ENCODE measurements at places on chromosomes 16 and 17. TPM values are rescaled to one million over a fixed set of nuclear protein-coding genes. Genes with fewer than 3 reads are reported as not detected.
A peak's percentile ranks its signal among the peaks of the same experiment; 100 is the strongest.

- no peak for DNase-seq
Measured at GRCh38 chr16:10494343-10495030, 85.9 kb downstream of the EMP2 start.

Gene KRTAP4-9
- total RNA-seq: not detected

GRCh38 chr17:48995974-48996721 lies 1.0 kb upstream of the IGF2BP1 start:
- peak; percentile 18 for DNase-seq

Gene ESRP2
- under 0.01 TPM for total RNA-seq

- no peak for DNase-seq
Measured at GRCh38 chr16:59719121-59719520, 985.0 kb upstream of the GOT2 start.

Gene FLYWCH2
- total RNA-seq: 62.5 TPM

Gene KRT23
- under 0.01 TPM for total RNA-seq

Gene PPP1R1B
- total RNA-seq: not detected

DNA sequence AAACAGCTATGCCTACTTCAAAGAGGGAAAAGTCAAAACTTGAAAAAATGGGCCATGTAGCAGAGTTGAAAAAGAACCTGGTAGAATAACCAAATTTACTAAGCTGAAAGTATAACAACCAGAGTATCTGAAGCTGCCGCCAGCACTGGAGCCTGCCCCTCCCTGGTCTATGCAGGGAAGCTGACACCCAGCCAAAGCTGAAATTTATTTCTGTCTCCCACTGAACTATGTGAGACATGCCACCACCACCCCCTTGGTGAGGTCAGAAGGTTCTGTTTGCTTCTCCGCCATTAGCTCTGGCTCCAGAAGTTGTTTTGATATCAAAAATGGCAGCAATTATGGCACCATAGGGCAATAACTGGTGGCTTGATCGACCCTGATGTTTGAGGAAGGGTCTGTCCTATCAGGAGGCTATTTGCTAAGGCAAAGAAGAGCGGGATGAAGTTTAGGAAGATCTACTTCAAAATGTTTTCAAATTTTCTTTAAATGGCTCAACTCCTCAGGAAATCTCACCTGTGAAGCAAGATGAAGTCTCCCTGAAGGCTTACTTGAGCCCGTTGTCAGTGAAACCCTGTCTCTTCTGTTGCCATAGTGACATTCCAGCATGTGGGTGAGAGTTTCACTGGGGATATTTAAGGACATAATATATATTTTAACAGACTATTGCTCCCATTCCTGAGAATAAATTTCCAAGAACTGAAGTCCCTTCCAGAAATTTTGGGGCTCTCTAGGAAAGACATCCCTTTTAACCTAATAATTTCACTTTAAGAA lies 122.0 kb downstream of the COPRS start:
- no peak for DNase-seq

GRCh38 chr17:74049967-74050458 lies 153.5 kb upstream of the RPL38 start:
- no peak for DNase-seq

Gene CHST5
- total RNA-seq: under 0.01 TPM

DNA sequence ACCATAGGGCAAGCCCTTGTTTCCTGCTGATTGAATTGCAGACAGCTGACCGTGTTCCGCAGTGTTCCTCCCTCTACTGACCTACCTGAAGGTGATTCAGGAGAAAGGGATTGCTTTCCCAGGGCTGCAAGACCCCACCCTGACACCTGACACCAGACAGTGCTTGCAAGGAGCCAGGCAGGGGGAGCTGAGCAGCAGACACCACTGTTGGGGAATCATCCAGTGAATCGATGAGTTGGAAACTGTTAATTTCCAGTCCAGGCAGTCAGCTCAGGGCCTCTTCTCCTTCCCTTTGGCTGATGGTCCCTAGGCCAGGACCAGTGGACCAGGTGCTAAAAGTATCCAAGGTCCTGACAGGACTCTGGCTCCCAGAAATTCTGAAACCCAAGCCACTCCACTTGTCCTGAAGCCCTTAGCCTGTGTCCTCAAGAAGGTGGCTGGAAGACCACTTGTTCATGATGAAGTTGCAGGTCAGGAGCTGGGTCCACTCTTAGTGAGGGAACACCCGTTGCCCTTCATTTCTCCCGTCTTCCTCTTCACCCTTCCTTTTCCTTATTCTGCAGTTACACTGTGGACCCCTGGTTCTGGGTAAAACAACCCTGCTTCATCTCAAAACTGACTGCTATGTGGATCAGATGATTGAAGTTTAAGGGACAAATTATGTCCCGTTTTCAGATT lies 9.5 kb upstream of the UNK start:
- no peak for DNase-seq

GRCh38 chr17:44826123-44826790 lies 3.8 kb downstream of the GJC1 start:
- DNase-seq: no peak

- peak; percentile 51 for DNase-seq
Measured at GRCh38 chr17:55295411-55296170, 30.8 kb downstream of the HLF start.

- no peak for DNase-seq
Measured at GRCh38 chr16:64648282-64648681, 473.6 kb downstream of the CDH11 start.

- DNase-seq: no peak
Measured at GRCh38 chr16:78697426-78697825, 598.0 kb downstream of the WWOX start.

DNA sequence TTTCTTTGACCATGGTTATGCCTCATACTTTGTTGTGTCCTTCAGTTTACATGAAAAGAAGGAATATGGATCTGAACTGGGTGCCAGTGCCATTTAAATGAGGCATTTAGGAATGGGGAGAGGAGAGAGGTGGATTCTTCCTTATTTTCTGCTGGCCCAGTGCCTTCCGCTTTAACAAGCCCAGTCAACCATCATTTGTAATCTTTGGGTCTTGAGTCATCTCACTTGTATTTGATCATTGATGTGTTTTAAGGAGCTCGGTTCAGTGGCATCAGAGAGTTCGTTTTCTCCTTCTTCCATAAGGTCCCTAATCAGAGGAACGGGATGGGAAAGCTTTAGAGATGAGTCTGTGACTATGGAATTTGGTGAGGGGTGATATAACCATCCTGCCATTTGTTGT lies 334.9 kb downstream of the WWOX start:
- DNase-seq: no peak

- peak; percentile 55 for DNase-seq
Measured at GRCh38 chr17:16068323-16068722, 68.7 kb downstream of the TTC19 start.

GRCh38 chr17:80826346-80826954 lies 165.2 kb upstream of the CHMP6 start:
- no peak for DNase-seq

Gene SCNN1B
- total RNA-seq: not detected

Gene LRRC37A
- total RNA-seq: 4.5 TPM

GRCh38 chr16:720447-720989 lies 428 bp upstream of the ANTKMT start:
- peak; percentile 83 for DNase-seq

Gene AGRP
- total RNA-seq: not detected

DNA sequence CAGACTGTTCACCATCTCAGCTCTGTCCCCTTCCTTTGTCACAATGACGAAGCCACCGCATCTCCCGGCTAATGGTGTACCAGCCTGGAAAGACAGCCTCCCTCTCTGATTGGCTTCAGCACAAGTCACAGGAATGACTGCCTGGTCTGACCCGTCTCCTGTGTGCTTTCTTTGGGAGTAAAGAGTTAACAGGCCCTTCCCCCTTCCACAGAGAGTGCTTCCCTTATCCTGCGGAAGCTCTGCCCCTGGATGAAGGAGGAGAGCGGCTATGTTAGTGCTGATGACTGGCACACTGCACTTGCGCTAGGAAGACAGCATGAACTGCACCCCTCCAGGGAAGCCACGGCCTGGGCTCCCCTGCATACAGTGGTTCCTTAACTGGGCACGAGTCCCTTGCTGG lies 11.3 kb downstream of the USB1 start:
- no peak for DNase-seq

- DNase-seq: no peak
Measured at GRCh38 chr17:63517825-63518534, 5.2 kb upstream of the KCNH6 start.

Gene EFNB3
- 0.43 TPM for total RNA-seq

- DNase-seq: no peak
Measured at GRCh38 chr16:88691924-88692560, 5.7 kb upstream of the SNAI3 start.

DNA sequence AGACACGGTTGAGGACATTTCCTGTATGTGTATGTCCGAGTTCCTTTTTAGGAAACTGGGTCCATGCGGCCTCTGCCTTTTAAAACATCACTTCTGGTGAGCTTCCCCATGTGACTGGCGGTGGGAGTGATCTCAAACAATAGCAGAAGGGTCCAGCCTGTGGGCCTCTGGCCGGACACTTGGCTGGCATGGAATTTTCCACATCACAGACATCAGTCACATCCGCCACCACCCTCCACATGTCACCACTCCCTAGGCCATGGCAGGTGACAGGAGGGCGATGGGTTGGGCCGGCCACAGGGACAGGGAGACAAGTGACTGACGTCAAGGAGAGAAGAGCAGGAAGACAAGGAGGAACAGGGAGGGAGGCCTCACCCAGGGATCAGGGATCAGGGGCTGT lies 83.7 kb downstream of the DNAH17 start:
- DNase-seq: no peak

Gene UQCRC2
- total RNA-seq: 225 TPM

DNA sequence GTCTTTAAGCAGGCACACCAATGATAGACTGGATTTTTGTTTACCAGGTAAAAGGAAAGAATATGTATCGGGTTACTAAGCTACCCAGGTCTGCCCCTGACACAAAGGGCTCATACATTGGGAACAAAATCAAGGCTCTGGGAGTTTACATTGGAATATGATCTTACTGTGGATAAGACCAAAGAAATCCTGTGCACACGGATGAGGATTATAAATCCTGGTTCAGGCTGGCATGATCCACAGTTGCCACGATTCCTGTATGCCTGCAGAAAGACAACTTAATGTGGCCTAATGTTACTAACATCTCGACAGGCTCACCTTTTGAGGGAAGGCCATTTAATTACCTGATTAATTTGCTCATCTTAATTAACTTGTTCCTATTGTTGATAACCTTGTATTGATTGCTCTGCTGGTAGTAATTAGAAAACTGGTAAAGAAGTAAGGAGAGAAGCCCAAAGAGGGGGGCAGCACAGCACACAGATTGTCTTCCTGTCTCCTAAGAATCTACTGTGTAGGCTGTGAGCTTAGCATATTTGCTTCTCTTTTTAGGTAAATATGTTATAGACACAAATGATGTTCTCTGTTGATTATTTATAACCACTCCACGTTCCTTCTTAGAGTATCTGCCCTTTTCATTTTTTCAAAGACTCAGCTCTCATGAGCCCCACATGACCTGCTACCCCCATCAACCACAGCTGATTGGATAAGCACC lies 51.0 kb upstream of the TOX3 start:
- DNase-seq: no peak

DNA sequence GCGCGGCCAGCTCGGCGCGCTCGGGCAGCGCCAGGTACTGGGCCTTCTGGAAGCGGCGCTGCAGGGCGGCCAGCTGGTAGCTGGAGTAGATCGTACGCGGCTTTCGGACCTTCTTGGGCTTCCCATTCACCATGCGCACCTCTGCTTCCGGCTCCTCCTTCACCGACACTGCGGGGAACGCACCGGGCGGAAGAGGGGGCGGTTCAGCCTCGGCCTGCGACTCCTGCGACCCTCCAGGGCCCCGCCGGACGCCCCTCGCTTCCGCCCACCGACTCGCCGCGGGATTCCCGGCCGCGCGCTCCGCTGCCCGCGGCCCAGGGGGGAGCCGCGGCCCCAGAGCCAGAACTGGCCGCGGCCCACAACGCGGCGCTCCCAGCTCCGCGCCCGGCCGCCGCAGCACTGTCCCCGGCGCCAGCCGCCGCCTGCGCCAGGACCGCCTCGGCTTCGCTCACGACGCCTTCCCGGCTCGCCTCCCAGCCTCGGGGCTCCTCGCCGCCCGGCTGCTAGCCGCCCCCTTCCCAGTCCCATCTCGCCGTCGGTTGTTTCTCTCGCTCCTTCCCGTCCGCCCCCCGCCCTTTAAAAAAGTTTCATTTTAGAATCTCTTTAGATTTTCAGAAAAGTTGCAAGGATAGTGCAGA lies 1.5 kb downstream of the DLX3 start:
- DNase-seq: no peak

- DNase-seq: no peak
Measured at GRCh38 chr16:53804467-53804866, 100.5 kb downstream of the FTO start.

Gene NACA2
- total RNA-seq: not detected

Gene CES5A
- total RNA-seq: not detected

Gene HOXB13
- 0.32 TPM for total RNA-seq

Gene TMEM114
- not detected for total RNA-seq

- no peak for DNase-seq
Measured at GRCh38 chr17:77246110-77247047, 105.6 kb downstream of the SEC14L1 start.

GRCh38 chr16:27319257-27319965 lies 5.6 kb downstream of the IL4R start:
- no peak for DNase-seq

DNA sequence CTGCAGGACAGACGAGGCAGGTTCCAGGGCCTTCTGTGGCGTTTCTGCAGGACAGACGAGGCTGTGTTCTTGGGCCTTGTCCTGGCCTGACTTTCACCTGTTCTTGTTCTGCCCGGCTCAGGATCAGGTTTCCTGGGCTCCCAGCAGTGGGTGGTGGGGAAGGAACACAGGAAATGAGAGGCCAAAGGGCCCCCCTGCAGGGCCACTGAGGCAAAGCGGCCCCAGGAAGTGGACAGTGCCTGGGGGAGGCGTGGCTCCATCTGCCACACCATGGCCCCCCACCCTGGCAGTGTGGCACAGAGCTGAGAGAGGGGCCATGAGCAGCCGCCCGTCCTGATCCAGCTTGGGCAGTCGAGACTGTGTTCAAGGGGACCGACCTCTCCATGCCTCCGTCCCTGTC lies 20.7 kb downstream of the SPIRE2 start:
- no peak for DNase-seq

Gene WNK4
- total RNA-seq: 3.9 TPM

DNA sequence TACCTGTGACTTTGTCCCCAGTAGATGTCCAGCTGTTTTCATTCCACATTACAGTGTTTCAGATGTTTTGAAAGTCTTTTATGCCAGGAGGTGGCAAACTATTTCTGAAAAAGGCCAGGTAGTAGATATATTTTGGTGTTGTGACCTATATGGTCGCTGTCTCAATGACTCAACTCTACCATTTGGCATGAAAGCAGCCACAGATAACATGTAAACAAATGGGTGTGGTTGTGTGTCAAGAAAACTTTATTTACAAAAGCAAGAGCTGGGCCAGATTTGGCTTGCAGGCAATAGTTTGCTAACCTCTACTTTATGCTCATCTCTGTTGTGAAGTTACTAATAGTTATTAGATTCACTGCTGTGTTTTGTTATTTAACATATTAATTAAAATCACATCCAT lies 728.7 kb upstream of the EEF2KMT start:
- no peak for DNase-seq

- no peak for DNase-seq
Measured at GRCh38 chr16:48138543-48138942, 17.2 kb downstream of the ABCC12 start.

DNA sequence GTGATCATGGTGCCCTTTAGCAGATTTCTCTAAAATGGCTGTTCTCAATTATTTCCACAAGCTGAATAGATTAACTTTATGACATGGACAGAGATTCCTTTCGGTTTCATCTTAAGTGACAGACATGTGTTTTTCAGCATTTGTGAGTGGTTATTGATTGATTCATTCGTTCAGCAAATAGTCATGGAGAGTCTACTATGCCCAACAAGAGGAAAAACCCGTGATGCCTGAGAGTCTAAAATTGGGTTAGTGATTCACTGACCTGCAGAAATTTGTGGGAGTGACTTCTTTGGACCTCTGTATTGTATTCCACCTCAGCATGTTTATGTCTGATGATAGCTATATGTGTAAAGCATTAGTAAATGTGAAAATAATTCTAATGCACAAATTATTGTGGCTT lies 28.0 kb upstream of the DUSP14 start:
- DNase-seq: no peak

All from fibroblast of villous mesenchyme (primary cell).